BE2C (cell line): ENCODE measurements at places on chromosomes 6 and 20.

GRCh38 chr20:18541741-18542140, 25.5 kb upstream of the SMIM26 start:
- no peak for DNase-seq

DNA sequence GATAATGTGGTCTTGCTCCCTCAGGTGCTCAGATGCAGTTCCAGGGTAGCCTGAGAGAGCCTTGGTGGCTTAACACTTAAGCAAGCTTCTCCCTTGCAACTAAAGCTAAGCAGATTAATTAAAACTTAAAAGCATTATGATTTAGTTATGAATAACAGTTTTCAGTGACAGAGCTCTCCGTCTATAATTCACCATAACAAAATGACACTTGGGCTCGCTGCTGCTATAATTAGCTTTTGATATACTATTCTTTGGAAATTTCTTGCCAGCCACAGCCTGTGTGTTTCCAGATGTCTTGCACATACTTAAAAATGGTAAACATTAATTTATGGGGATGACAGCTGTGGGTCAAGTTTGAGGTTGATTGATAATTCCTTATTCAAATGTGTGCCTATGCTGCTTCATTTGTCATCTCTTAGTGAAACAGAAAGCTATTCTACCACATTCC, 380.5 kb downstream of the TFAP2B start:
- no peak for DNase-seq

DNA sequence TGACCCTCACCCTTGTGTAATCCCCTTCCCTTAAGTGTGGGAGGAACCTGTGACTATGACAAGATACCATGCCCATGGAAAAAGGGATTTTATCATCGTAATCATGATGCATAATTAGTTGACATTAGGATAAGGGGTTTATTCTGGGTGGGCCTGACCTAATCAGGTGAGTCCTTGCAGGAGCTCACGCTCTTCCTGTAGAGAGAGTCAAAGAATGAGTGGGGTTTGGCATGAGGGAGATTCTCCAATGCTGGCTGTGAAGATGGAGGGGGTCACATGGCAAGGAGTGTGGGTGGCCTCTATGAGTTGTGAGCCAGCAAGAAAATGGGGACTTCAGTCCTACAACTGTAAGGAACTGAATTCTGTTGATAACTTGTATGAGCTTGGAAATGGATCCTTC, 342.0 kb upstream of the TSHZ2 start:
- DNase-seq, result no peak

- no peak for DNase-seq
Measured at GRCh38 chr20:20755674-20756319, 43.4 kb upstream of the RALGAPA2 start.

DNA sequence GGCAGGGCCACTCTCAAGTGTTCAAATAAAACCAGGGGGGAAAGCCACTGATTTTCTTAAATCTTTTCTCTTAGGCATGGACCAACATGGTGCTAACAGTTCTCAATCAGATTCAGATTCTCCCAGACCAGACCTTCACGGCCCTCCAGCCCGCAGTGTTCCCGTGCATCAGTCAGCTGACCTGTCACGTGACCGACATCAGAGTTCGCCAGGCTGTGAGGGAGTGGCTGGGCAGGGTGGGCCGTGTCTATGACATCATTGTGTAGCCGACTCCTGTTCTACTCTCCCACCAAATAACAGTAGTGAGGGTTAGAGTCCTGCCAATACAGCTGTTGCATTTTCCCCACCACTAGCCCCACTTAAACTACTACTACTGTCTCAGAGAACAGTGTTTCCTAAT, 41.5 kb upstream of the SMIM28 start:
- peak; percentile 90 for DNase-seq
